ENCODE measurements at places on chromosomes 5 and 9. TPM values are rescaled to one million over a fixed set of nuclear protein-coding genes. Genes with fewer than 3 reads are reported as not detected.

DNA sequence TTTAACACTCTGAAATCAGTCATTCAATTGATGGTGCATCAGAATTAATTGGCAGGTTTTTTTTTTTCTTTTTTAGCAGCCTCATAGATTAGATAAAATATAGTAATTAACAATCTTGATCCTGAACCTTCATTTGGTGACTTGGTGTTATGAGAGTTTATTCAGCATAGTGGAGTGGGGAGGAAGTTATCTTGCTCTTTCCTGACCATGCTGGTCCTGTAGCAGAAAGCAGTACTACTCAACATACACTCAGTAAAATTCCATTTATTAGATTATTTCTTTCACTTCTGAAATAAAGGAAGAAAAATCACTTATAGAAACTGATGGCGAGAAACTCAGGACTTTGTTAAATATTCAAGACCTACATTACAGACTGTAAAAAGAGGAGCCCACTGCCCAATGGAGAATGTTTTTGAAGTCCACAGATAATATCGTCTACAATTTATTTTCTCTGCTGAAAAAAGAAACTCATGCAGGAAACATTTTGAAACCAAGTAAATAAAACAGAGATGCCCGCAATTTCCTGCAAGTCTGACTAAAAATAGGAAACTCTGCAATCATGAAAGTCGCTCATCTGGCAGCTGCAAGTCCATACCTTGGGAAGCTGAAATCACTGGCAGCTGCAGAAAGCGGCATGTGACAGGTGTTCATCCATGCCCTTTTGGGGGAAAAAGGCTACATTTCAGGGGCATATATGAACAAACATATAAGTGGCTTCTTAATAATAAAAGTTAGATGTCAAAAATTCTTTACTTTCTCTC lies 233.2 kb upstream of the RFX3 start:
- DNase-seq: no peak

DNA sequence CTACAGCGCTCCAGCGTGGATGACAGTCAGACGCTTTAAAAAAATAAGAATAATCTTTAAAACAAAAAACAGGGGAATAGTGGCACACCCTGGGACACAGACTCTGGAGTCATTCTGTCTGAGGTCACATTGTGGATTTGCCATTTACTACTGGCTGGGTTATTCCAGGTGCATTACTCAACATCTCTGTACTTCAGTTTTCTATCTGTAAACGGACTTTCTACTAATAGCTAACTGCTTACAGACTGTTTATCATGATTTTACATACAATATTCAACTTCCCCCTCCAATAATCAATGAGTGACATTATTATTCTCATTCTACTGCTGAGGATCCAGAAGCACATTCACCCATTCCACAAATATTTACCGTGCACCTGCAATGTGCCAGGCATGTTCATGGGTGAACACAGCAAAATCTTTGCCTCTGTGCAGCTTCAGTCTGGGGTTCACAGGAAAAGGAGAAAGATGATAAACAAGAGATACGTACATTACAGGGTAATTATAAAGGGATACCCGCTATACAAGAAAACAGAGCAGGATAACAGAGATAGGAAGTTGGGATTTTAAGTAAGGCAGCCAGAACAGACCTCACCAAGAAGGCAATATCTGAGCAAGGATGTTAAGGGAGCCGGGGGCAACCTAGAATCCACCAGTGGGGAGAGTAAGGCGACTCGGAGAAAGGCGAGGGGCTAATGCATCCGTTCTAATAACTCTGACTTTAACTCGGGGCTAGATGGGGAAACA lies 984 bp upstream of the RAD23B start:
- peak; percentile 29 for DNase-seq

DNA sequence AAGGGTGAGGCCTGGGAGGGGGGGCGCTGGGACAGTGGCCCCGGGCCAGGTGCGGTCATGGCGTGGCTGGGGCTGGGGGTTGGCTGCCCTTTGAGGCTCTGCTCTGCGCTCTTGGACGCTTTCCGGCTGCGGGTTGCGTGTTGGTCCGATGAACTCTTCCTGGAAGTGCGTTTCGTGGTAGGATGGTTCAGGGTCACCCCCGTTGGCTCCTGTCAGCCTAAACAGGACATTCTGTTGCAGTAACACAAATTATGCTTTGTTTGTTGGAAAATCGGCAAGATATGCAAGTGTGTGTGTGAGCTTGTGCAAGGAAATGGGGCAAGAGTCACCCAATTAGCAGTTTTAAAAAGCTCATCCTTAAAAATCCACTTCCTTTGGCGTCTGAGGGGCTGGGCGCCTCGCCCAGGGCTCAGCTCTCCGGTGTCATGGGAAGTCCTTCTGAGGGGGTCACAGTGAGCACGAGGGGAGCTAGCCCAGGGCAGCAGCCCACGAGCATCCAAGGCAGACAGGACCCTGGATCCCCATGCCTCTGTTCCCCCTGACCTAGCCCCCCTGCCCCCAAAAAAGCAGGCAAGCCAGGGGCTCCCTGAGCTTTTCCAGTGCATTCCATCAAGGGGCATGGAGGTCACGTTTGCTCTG lies 22.2 kb upstream of the RNU6ATAC start:
- DNase-seq: peak; percentile 25

Gene LSM11
- 0.95 TPM for polyA plus RNA-seq
